HuH-7 (cell line): ENCODE measurements at places on chromosomes 3 and 15.

DNA sequence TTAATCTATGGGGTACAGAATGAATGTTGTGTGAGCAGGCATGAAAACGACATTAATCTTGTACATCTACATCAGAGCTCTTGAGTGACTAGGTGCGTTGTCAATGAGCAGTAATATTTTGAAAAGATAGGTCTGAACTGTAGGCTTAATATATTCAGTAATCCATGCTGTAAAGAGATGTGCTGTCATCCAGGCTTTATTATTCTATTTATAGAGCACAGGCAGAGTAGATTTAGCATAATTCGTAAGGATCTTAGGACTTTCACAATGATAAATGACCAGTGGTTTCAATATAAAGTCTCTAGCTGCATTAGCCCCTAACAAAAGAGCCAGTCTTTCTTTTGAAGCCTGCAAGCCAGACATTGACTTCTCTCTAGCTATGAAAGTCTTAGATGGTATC lies 43.0 kb downstream of the NLGN1 start:
- DNase-seq, result no peak

DNA sequence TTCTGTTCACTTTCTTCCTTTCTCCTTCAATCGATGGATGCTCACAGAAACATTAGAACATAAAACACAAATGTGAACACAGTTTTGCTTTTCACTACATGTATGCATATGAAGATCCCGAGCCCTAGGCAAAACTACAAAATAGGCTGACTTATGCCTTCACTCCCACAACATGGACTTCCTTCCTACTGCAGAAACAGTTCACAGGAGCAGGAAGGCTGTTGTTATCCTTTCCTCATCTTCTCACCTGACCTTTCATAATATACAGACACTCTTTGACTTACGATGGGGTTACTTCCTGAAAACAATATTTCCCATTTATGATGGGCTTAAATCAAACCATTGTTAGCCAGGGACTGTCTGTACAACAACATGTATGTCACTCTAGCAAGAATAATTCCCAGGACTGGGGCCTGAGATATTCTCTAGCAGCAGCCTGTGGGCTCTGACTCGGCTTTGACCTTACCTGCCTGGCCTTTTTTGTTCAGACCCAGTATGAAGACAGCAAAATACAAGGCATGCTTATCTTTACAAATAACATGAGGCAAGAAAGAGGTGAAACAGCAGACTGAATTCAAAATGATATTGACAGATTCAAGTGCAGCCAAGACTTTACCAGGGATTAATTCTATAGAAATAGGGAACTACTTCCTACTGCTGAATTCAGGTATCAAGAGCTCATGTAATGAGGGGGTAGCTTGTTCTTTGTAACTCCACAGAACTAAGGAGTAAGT lies 51.8 kb upstream of the PLXND1 start:
- no peak for DNase-seq

DNA sequence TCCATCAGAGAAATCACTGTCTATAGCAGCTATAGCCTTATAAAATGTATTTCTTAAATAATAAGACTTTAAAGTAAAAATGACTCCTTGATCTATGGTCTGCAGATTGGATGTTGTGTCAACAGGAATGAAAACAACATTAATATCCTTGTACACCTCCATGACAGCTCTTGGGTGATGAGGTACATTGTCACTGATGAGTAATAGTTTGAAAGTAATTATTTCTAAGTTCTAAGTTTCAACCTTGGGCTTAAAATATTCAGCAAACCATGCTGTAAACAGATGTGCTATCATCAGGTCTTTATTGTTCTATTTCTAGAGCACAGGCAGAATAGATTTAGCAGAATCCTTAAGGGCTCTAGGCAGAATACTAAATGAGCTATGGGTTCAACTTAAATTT lies 568.2 kb upstream of the BCHE start:
- DNase-seq, result no peak

GRCh38 chr15:97623091-97623661 lies 337.3 kb upstream of the ARRDC4 start:
- DNase-seq, result no peak

- no peak for DNase-seq
Measured at GRCh38 chr3:61452535-61453090, 108.8 kb upstream of the PTPRG start.

GRCh38 chr15:26421065-26421464 lies 351.8 kb downstream of the GABRB3 start:
- no peak for DNase-seq

DNA sequence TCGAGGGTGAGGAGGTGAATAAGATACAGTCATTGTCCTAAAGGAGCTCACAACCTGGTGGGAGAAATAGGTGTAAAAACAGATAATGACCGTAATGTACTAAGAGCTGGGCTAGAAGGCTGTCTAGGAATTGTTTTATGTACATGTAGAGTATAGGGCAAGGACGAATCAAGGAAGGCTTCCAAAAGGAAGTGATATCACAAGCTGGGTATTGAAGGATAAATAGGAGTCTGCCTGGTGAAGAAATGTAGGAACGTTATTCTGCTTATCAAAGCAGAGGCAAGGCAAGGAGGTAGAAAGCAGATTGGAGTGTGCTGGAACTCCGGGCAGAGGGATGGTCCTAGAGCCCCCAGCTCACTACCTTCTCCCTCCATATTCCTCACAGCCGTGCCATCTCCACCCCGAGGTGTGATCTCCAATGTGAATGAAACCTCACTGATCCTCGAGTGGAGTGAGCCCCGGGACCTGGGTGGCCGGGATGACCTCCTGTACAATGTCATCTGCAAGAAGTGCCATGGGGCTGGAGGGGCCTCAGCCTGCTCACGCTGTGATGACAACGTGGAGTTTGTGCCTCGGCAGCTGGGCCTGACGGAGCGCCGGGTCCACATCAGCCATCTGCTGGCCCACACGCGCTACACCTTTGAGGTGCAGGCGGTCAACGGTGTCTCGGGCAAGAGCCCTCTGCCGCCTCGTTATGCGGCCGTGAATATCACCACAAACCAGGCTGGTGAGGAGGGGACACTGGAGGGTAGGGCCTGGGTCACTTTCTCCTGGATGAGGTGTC lies 15.1 kb downstream of the EPHB3 start:
- no peak for DNase-seq

DNA sequence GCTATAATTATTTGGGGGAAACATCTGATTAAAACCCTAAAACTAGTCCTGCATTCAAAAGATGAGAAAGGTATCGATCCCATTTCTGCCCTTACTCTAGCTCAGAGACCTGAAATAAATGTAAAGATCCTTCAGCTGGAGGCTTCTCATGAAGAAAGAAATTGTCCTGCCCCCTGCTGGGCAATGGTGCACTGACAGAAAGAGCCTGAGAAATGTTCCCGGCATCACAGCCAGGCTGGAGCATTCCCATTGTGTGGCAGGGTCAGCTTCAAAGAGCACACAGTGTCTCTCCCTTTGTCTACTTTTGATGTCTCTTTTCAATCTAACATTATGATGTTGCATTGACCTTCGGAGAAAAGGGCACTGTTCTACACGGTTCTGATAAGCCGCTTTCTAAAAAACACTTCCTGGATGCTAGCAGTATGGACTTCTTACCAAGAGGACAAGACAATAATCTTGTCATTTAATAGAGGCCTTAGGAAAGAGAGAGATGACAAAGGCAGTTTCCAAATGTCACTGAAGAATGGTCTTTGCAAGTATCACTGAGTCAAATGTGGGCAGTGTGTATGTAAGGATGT lies 287.5 kb downstream of the MAGI1 start:
- DNase-seq, result peak; percentile 17

DNA sequence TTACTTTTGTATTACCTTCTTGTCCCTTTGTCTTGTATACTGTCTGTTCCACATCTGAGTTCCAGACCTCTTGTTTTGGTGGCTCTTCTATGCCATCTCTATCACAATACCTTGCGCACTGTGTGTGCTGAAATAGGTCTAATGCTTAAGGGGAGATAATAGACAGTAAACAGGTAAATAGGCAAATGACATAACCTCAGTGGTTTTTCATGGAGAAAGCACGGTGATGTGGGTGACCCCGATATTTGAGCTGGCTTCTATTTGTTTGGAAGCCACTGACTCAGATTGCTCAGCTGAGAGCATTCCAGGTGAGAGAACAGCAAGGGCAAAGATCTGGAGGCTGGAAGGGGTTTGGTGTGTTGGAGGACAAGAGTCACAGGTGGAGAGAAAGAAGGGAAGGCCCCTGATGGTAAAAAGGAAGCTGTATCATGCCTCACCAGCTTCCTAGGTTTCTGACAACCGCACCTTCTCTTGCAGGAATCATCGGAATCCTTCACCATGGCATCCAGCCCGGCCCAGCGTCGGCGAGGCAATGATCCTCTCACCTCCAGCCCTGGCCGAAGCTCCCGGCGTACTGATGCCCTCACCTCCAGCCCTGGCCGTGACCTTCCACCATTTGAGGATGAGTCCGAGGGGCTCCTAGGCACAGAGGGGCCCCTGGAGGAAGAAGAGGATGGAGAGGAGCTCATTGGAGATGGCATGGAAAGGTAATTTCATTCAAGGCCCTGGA lies 795 bp downstream of the MCM2 start:
- no peak for DNase-seq

DNA sequence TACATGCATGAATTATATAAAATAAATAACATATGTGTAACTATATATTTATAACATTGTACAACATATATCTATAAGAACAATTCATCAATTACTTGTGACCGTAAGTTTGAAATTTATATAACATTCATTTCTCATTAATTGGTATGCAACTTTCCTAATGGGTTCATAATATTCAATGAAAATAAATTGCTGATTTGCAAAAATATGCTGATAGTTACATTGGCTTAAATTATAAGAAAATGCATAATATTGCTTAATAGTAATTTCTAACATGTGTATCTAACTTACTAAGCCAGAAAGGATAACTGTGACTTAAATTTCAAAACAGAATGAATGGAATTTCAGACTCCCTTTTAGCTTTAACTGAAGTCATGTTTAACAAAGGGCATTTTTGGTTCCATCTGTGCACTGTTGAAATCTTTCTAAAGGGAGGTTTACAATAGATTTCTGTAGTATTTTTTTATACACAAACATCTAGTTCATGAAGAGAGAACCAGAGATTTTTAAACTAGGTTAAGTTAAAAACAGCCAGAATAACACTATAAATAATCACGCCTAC lies 310.9 kb downstream of the TBC1D5 start:
- DNase-seq, result no peak

DNA sequence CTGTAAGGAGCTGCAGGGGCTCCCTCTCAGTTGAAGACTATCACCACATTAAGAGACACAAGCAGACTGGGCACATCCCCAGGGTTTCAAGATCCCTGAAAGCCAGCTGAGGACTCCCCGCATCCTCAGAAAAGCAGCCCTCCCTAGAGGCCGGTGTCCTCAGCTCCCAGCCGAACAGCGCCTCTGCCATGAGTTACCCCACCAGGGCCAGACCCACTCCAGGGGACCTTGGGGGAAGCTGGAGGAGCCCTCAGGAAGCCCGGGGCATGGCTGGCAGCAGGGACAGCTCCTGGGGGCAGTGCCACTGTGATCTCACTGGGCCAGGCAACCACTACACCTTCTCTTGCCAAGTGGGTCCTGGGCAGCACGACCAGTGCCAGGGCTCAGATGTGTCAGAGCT lies 8.1 kb downstream of the KLF15 start:
- DNase-seq, result no peak

DNA sequence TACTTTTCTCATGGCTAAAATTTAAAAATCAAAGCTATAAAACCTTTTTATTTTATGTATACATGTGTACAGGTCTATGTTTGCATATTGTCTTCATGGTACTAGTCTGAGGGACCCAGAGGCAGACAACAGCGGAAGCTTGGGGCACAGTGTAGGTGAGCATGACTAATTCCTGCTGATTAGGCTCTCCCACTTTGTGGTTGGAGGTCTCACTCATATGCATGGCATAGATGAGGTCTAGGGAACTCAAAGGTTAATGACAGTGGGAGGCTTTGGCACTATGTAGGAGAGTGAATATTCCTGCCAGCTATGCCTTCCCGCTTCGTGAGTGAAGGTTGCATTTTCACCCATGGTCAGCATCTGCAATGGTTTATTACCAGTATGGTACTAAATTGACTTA lies 47.5 kb upstream of the AADACL2 start:
- DNase-seq, result no peak

DNA sequence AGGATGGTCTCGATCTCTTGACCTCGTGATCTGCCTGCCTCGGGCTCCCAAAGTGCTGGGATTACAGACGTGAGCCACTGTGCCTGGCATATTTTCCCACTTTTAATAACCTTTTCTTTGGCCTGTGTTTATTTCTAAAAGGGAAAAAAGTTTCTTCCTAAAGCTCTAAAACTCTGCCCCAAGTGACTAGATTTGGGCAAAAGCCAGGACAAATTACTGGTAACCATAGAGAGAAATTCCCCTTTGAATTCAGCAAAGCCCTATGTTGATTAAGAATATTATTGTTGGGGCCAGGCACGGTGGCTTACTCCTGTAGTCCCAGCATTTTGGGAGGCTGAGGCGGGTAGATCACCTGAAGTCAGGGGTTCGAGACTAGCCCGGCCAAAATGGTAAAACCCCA lies 11.5 kb upstream of the TRPM7 start:
- no peak for DNase-seq

- no peak for DNase-seq
Measured at GRCh38 chr3:31664031-31664430, 131.3 kb downstream of the STT3B start.

- no peak for DNase-seq
Measured at GRCh38 chr3:72113564-72113963, 328.6 kb upstream of the PROK2 start.

- DNase-seq, result no peak
Measured at GRCh38 chr15:68792901-68793766, 27.6 kb downstream of the ANP32A start.

GRCh38 chr3:12300137-12300536 lies 11.3 kb downstream of the PPARG start:
- no peak for DNase-seq

GRCh38 chr3:69442771-69443311 lies 57.0 kb upstream of the FRMD4B start:
- DNase-seq, result no peak

GRCh38 chr3:5022966-5023776 lies 43.9 kb downstream of the BHLHE40 start:
- DNase-seq, result no peak

GRCh38 chr3:126083511-126083912 lies 412 bp downstream of the SLC41A3 start:
- peak; percentile 63 for DNase-seq

DNA sequence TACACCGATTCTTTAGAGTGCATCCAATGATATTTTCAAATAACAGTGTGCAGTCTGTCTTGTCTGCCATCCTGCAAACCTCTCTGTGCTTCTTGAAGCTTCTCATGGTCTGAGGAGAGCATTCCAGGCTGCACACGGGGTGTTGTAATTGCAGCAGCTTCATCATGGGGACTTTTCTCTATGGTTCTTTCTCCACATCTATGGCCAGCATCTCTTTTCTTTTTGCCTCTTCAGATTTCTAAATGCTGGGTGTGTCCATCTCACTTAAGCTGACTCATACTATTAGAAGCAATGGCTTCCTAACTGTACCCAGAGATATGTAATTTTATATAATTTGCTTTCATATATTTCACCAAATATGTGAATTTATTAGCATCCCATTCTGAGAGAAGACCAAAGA lies 63.8 kb upstream of the EPHB3 start:
- no peak for DNase-seq

GRCh38 chr3:42961633-42962032 lies 17.5 kb upstream of the GASK1A start:
- DNase-seq, result peak; percentile 47
